ENCODE measurements at places on chromosomes 2 and 18.

- DNase-seq: no peak
Observed at GRCh38 chr2:69680001-69680675, 36.6 kb upstream of the AAK1 start.

GRCh38 chr2:48175656-48176055 lies 269.4 kb upstream of the FBXO11 start:
- no peak for DNase-seq

GRCh38 chr18:76983613-76984051 lies 149.0 kb downstream of the MBP start:
- no peak for DNase-seq

DNA sequence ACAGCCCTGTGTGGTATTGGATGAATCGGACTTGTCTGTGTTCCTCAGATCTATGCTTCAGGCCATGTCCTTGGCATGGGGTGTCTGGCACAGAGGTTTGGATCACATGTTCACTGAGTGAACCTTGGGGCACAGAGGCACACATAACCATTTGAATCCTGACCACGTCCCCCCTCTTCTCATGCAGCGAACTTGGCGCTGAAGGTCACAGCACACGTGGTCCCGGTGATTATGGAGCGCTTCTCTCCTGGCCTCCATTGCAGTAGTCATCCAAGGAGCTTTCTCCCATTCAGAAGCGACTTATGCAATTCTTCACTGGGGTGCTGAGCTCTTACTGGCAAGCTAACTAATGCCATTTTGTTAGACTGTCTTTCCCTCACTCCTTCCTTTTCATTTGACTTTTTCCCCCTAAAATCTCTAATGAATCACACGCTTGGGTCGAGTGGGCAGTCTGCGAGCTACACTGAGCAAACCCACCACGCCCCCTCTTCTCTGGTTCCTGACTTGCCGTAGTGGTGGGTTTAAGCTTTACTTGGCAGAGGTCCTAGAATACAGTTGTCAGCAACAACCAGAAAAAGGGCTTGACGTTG lies 59.4 kb downstream of the KCNG2 start:
- DNase-seq: peak; percentile 78

DNA sequence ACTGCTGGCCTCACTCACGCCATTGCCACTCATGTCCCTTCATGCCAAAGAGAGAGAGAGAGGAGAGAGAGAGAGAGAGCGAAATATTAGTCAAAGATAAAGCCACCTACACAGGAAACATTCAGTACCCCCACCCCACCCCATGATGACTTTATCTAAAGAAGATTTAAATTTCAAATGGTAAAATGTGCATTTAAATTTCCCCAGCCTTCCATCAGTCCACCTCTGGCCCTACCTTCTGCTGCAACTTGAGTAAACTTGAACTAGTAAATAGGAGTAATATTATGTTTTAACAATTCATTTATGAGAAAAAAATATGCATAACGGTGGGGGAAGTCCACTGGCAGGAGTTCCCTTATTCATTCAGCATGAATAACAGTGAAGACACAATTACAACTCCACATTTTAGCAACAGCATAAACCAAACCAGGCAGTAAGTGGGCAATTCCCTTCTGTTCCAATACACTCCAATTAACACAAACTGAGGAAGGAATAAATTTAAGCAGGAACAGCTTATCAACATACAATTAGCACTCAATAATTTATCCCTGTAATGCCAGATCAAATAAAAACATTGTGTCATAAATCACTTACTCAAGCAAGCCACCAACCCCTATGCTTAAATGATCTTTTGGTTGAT lies 264.2 kb downstream of the LNPK start:
- DNase-seq: no peak

- DNase-seq: no peak
Observed at GRCh38 chr2:218271865-218272530, 1.7 kb downstream of the PNKD start.

DNA sequence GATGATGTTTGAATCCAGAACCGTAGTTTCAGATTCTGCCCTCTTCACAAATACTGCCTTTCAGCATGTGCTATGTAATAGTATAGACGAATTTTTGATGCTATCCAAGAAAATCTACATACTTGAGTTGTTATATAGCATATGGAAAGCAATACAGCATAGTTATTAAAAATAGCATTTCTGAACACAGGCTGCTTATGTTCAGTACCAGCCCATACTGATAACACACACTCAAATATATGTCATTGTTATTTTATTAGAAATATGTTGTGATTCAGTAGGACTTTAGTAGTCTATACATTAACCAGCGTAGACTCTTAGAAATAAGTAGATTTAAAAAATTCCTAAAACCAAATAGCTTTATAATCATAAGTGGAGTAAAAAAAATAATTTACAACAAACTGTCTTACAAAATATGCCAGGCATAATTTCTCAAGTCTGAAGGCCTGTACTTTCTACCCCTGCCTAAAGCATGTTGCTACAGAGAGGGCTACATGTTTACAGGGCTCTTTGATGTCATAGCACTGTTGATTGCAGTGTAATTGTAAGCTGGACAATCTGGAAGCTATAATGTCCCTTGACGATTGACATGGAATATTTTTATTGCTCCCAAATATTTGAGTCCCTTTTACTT lies 86.3 kb downstream of the ASXL3 start:
- no peak for DNase-seq

- DNase-seq: no peak
Observed at GRCh38 chr2:230905448-230906421, 19.3 kb downstream of the GPR55 start.

DNA sequence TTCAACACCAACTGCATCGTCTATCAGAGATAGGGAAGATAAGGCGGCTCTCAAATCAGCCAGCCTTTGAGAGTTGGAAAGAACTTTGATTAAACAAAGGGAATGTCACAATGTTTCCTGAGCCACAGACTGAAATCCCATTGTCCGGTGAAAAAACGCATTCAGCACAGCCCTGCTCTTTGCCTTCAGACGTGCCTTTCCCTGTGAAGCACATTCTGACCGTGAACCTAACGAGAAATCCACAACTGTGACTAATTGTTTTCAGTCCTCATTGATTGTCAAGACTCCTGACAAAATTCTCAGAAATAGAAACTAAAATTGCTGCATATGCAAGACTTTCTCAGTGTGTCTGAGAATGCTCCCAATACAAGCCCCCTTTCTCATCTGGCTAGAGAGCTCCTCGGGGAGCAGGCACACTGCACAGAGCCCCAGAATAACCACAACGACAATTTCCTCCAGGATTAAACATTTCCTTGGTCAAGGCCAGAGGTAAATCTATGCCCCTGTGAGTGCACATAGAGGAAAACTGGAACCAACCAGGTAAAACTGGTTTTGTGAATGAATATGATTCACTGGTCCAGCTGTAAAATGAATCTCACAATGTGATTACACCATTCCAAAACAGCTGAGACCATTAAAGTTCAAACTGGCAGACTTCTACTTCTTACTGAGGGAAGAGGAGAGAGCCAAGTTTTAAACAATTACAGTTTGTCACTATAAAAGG lies 561.9 kb upstream of the ID2 start:
- peak; percentile 79 for DNase-seq

- no peak for DNase-seq
Observed at GRCh38 chr2:33022989-33023727, 76.4 kb downstream of the LTBP1 start.

DNA sequence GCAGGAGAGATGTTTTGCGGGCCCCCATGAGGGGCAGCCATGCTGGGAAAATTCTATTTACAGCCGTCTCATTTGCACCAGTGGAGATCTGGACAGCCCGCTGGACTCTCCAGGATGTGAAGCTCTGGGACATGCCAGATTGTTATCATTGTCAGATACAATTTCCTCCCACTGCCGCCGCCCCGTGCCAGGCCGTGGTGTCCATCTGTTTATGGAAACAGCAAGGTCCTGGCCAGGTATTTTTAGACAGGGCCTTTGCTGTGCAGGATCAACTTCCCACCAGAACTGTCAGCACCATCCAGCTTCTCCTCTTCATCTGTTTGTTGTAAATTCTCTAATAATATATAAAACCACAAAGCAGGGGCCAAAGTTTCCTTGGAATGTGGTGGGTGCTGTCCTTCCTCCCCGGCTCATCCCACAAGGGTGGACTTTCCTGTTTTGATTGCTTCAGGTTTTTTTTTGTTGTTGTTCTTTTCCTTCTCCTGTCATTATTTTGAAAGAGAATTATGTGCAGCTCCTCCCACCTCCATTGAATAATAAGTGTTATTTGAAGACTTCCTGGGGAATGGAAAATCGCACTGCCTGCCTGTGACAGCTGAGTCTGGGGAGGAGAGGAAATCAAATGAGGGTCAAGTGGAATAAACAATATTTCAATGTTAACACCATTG lies 398.1 kb downstream of the TNS1 start:
- no peak for DNase-seq

- DNase-seq: no peak
Observed at GRCh38 chr2:98692090-98693054, 38.6 kb downstream of the MGAT4A start.

DNA sequence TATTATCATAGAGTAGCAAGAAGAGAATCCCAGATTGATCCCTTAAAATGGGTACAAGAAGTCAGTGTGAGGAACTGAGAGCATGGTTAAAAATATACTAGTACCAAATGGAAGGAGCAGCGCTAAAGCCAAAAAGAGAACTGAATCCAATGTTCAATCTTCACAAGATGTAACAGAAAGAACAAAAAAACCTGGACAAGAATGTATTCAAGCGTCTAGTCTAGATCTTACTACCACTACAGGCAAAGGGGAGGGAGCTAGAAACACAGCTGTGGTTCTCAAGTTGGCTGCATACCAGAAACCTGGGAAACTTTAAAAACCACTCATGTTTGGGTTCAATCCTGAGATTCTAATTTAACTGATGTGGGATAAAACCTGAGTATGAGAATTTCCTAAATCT lies 57.5 kb downstream of the PIAS2 start:
- peak; percentile 50 for DNase-seq

- no peak for DNase-seq
Observed at GRCh38 chr2:75619956-75620740, 26.4 kb upstream of the MRPL19 start.

- peak; percentile 78 for DNase-seq
Observed at GRCh38 chr2:219907011-219907365, 279.6 kb downstream of the SLC4A3 start.

DNA sequence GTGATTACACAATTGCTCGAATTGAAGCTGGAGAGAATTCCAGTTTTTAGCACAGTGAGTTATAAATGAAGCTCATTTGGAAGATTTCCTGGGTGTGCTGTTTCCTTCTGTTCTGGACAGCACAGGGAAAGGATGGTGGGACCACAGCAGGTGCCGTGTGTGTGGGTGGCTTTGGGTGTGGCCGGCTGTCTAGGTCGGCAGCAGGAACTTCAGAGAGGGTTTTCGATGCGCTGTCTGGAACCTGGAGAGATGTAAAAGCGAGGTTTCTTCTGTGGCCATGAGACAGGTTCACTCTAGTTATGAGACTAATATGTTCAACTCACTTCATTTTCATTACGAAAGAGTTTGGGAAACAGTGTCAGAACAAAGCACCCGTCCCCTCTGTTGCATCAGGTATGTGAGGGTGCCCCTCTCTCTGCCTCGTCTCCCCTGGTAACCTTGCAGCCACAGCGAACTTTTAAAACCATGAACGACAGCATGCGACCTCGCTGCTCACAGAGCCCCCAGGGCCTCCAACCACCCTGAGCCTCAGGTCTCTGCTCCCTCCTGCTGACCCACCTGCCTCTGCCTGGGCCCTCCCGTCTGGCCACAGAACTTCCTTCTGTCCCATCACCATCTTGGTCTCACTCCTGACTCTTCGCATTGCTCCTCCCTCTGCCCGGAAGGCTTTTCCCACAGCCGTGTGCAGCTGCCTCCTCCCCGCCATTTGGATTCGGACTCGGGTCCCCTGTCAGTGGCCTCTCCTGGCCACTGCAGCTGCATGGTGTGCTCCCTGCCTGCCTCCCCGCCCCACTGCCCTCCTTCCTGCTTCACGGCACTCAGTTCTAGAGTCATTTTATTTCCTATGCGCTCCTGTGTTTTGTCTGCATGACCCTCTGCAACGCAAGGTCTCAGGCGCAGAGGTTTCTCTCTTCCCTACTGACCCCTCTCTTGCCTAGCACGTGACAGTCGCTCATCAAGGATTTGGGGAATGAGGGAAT lies 151.2 kb downstream of the NDUFA10 start:
- no peak for DNase-seq

GRCh38 chr18:12086249-12086648 lies 7.4 kb upstream of the ANKRD62 start:
- no peak for DNase-seq

DNA sequence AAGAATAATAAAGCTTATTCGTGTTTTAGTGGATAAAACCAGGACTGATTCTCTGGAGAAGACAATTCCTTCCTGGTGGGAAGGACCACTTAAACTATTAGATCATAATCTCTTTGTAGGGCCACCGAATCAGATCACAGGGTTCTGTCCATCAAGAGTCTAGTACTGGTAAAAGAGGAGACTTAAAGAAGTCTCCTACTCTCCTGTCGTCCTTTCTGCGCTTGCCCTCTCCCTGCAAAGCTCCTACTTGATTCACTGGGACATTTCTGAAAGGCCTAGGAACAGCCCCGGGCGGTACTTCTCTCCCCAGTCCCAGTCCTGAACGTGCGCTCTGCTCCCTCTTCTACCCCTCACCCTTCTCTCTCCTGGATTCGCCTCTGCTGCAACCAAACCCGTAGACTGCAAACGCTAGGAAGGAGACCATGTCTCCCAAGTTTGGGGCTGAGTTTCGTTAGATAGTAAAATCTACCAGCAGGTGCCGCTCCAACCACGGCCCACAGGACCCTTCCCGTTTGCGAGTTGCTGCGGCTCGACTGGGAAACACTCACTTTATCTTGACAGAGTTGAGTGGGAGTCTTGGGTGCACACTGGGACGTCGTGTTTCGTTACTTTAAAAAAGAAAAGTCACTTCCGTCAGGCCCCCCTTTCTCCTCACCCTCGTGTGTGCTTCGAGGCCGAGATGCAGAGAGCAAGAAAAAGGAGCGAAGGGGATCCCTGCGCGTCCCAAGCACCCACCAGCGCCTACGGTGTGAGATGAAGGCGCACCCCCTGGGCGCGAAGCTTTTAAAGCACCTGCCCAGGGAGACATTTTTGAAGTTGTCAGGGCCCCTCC lies 923 bp downstream of the FIGLA start:
- DNase-seq: peak; percentile 71

GRCh38 chr2:121925466-121925865 lies 170.0 kb downstream of the TSN start:
- no peak for DNase-seq

DNA sequence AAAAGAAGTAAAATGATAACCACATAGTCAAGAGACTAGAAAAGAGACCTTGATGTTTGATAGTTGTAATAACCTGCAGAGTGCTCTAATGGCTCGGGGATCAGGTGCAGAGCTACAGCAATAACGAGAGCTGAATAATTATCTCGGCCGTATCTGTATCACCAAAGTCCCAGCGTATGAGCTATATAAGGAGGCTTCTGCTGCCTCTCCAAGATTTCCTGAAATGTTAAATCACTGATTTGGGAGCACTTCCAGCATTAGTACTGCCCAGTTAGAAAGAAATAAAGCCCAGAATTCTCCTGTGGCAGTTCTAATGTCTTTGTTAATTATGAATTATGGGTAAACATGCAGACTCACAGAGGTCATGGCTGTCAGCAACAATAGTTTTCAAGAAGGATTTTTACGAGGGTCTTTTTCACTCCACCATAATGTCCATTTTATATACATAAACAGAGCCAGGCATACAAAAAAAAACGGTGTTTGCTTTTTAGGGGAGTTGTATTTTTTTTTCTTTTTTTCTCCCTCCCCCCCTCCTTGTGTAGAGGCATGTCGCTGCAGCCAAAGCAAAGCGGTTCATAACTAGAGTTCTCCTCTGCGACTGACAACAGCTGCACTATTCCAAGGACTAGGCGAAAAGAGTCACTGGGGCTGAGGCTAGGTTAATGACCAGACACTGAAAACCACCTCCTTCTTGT lies 168.3 kb upstream of the VRK2 start:
- DNase-seq: peak; percentile 25

- DNase-seq: no peak
Observed at GRCh38 chr2:214934006-214934405, 124.5 kb upstream of the BARD1 start.

Data from muscle of back (tissue), 13 donors.